ENCODE measurements at places on chromosomes 4 and X. TPM values are rescaled to one million over a fixed set of nuclear protein-coding genes. Genes with fewer than 3 reads are reported as not detected.
A peak's percentile ranks its signal among the peaks of the same experiment; 100 is the strongest.

Gene ZNF157
- 2.9 TPM for total RNA-seq

Gene RPS6KA6
- 36.0 TPM for total RNA-seq

Gene TASL
- total RNA-seq = not detected

Gene AP1AR
- total RNA-seq = 21.0 TPM

Gene NAP1L2
- total RNA-seq = 7.1 TPM

Gene F8A2
- total RNA-seq = not detected

Gene SORBS2
- total RNA-seq = 95.5 TPM

Gene HTATSF1
- total RNA-seq = 52.1 TPM

Gene GPR34
- not detected for total RNA-seq

Gene ZNF630
- 2.8 TPM for total RNA-seq

Gene BST1
- not detected for total RNA-seq

Gene DCAF12L2
- 0.51 TPM for total RNA-seq

Gene CNKSR2
- total RNA-seq = 18.5 TPM

Gene GATA1
- total RNA-seq = not detected

GRCh38 chr4:48503233-48504025 lies 13.4 kb downstream of the ZAR1 start:
- no peak overlapping the region for H3K4me3 ChIP-seq
- no peak overlapping the region for H3K27ac ChIP-seq
- DNase-seq = no peak
- no peaks in the 10 kb centered on the region for H3K4me1 ChIP-seq
- H3K27me3 ChIP-seq = peaks cover 3% of the 10 kb centered on the region
- H3K36me3 ChIP-seq = no peaks in the 10 kb centered on the region

DNA sequence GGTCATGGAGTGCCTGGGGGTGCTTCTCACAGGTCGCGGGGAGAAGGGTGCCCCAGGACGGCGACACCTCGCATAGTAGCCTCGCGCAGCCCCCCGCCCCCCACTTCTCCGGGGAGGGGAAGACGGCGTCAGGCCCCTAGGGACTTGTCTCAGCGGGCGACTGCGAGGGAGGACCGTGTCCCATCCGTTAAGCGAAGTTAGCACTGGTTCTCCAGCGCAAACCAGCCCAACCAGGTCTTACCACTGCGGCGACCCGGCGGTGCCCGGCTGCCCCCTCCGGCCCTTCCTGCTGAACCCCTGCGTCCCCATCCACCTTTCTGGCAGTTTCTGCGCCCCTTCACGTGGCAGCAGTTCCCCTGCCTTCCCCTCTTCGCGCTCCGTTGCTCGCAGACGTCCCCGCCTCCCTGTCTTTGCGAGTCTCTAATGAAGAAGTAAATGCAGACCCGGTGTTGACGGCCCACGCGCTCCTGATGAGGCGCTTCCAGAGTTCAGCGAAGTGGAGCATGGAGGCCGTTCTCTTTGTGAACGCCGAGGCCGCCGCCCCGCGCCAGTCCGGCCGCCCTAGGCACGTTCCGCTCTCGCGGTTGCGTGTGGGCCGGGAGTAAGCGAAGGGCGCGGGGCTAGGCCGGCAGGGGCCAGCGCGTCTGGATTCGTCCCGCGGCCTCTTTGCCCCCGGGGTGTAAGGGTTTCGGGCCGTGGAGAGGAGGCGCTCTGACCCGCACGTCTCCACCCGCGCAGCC lies 3.0 kb downstream of the SLIT2 start:
- peak overlapping the region; percentile 57 for H3K27ac ChIP-seq
- peaks cover 22% of the 10 kb centered on the region for H3K27me3 ChIP-seq
- peak; percentile 60 for DNase-seq
- peaks cover 4% of the 10 kb centered on the region for H3K4me1 ChIP-seq
- H3K36me3 ChIP-seq = no peaks in the 10 kb centered on the region

GRCh38 chr4:151287409-151287808 lies 10.4 kb downstream of the PRSS48 start:
- H3K4me1 ChIP-seq = no peaks in the 10 kb centered on the region
- H3K4me3 ChIP-seq = no peak overlapping the region
- H3K36me3 ChIP-seq = peaks cover 10% of the 10 kb centered on the region
- no peaks in the 10 kb centered on the region for H3K27me3 ChIP-seq

- no peak overlapping the region for H3K27ac ChIP-seq
- no peak overlapping the region for H3K4me3 ChIP-seq
- no peak for DNase-seq
- peaks cover 3% of the 10 kb centered on the region for H3K27me3 ChIP-seq
- no peaks in the 10 kb centered on the region for H3K4me1 ChIP-seq
Measured at GRCh38 chr4:1948892-1949436, 59.8 kb downstream of the NELFA start.

GRCh38 chr4:167274351-167274750 lies 40.1 kb upstream of the SPOCK3 start:
- no peaks in the 10 kb centered on the region for H3K27me3 ChIP-seq
- H3K36me3 ChIP-seq = no peaks in the 10 kb centered on the region
- H3K4me3 ChIP-seq = no peak overlapping the region
- H3K4me1 ChIP-seq = no peaks in the 10 kb centered on the region
- no peak for DNase-seq
- H3K27ac ChIP-seq = no peak overlapping the region

GRCh38 chr4:2510351-2511259 lies 25.8 kb upstream of the FAM193A start:
- H3K4me3 ChIP-seq = no peak overlapping the region
- H3K27me3 ChIP-seq = peaks cover 5% of the 10 kb centered on the region
- no peak for DNase-seq
- peaks cover 4% of the 10 kb centered on the region for H3K4me1 ChIP-seq

GRCh38 chr4:79141530-79141929 lies 184.3 kb downstream of the NAA11 start:
- DNase-seq = no peak
- peaks cover 3% of the 10 kb centered on the region for H3K27me3 ChIP-seq
- peaks cover 41% of the 10 kb centered on the region for H3K36me3 ChIP-seq
- no peaks in the 10 kb centered on the region for H3K4me1 ChIP-seq
- no peak overlapping the region for H3K4me3 ChIP-seq
- H3K27ac ChIP-seq = no peak overlapping the region

DNA sequence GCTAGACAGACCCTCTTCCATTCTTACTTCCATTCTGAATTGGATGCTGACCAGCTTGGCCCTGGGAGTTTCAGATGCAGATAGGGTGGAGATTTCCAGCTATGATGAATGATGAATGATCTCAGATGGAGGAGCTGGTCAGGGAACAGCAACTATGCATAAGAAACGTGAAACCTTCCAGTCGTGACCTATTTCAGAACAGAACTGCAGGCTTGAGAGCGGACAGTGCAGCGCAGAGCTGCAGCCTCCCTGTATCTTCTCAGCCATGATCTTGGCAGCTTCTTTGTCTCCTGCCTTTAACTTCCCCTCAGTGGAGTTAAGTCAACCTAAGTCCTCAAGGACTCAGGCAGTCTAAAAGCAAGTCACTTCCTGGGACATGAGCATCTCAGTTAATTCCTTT lies 43.3 kb upstream of the HAND2 start:
- H3K27me3 ChIP-seq = no peaks in the 10 kb centered on the region
- H3K36me3 ChIP-seq = no peaks in the 10 kb centered on the region
- H3K27ac ChIP-seq = no peak overlapping the region
- H3K4me3 ChIP-seq = no peak overlapping the region
- no peaks in the 10 kb centered on the region for H3K4me1 ChIP-seq
- DNase-seq = no peak

DNA sequence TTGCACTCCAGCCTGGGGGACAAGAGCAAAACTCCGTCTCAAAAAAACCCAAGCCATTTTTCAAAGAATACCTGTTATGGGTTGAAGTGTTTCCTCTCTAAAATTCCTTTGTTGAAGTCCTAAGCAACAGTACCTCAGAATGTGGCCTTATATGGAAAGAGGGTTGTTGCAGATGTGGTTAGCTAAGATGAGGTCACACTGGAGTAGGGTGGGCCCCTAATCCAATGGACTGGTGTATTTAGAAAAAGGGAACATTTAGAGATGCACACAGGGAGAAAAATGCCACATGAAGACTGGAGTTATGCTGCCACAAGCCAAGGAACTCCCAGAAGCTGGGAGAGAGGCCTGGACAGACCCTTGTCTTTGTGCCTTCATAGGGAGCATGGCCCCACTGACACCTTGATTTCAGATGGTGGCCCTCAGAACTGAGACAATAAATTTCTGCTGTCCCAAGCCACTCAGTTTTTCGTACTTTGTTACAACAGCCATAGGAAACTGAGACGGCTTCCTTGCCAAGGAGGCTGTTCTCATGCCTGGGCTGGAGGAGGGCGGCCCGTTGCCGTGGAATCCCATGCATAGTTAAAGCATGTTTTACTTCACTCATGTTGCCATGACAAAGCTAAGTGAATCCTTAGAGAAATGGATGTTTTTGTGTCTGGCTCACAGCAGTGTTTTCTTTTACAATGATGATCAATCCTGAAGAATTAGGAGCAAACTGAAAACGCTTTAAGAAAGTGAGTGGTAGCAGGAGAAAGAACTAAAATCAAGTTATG lies 16.5 kb downstream of the TRAPPC2 start:
- no peaks in the 10 kb centered on the region for H3K36me3 ChIP-seq
- H3K27ac ChIP-seq = no peak overlapping the region
- H3K4me3 ChIP-seq = no peak overlapping the region

DNA sequence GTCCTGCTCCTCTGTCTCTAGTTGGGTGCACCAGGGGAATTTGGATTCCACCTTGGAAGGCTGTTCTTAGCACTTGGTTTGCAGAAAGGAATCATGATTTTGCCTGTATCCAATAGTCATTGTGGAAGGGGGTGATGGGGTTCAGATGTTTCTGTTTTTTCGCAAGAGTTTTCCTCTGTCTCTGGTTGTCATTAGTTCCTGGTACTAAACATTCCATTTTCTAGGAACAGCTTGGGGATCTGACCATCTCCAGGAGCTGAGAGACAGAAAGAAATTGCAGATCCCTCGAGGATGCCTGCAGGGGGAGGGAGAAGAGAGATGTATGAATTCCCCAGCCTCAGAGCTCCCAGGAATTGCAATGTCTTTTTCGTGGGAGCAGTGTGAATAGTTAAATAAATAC lies 70.9 kb downstream of the CYTL1 start:
- H3K27ac ChIP-seq = no peak overlapping the region
- H3K36me3 ChIP-seq = no peaks in the 10 kb centered on the region
- H3K4me1 ChIP-seq = no peaks in the 10 kb centered on the region
- no peak for DNase-seq
- no peak overlapping the region for H3K4me3 ChIP-seq

DNA sequence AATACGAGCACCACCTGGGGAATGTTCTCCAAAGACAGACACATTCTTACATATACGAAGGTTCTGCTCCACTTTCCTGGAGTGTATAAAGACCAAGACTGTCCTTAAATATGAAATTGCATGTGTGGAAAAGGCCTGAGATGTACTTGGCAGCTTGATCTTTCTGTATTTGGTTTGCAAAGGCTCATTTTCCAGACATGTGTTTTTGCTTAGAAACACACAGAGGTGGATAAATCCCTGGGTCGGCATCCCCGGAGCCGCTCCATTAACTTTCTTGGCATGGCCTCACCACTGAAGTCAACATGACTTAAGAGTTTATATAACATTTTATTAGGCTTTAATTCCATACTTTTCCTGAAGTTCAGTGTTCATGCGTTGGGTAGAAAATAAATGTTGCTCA lies 239.4 kb downstream of the LDB2 start:
- no peak overlapping the region for H3K4me3 ChIP-seq
- DNase-seq = no peak
- no peaks in the 10 kb centered on the region for H3K4me1 ChIP-seq

GRCh38 chr4:54695337-54695736 lies 37.6 kb downstream of the KIT start:
- peaks cover 3% of the 10 kb centered on the region for H3K27me3 ChIP-seq
- DNase-seq = no peak
- peaks cover 3% of the 10 kb centered on the region for H3K36me3 ChIP-seq
- no peak overlapping the region for H3K4me3 ChIP-seq

GRCh38 chr4:7766661-7767345 lies 172.9 kb downstream of the AFAP1 start:
- no peak overlapping the region for H3K4me3 ChIP-seq
- peak overlapping the region; percentile 48 for H3K27ac ChIP-seq
- peaks cover 67% of the 10 kb centered on the region for H3K27me3 ChIP-seq

- H3K4me3 ChIP-seq = no peak overlapping the region
- H3K27ac ChIP-seq = no peak overlapping the region
- H3K36me3 ChIP-seq = no peaks in the 10 kb centered on the region
- DNase-seq = no peak
- H3K4me1 ChIP-seq = no peaks in the 10 kb centered on the region
Measured at GRCh38 chr4:26420913-26421312, 69.4 kb downstream of the CCKAR start.

- H3K4me3 ChIP-seq = no peak overlapping the region
- no peak overlapping the region for H3K27ac ChIP-seq
- no peaks in the 10 kb centered on the region for H3K36me3 ChIP-seq
- no peaks in the 10 kb centered on the region for H3K27me3 ChIP-seq
- no peaks in the 10 kb centered on the region for H3K4me1 ChIP-seq
Measured at GRCh38 chr4:104571341-104571740, 76.6 kb upstream of the CXXC4 start.

GRCh38 chr4:1979477-1980196 lies 29.1 kb downstream of the NELFA start:
- H3K4me1 ChIP-seq = no peaks in the 10 kb centered on the region
- H3K27me3 ChIP-seq = peaks cover 3% of the 10 kb centered on the region
- H3K36me3 ChIP-seq = no peaks in the 10 kb centered on the region
- peak overlapping the region; percentile 23 for H3K4me3 ChIP-seq

DNA sequence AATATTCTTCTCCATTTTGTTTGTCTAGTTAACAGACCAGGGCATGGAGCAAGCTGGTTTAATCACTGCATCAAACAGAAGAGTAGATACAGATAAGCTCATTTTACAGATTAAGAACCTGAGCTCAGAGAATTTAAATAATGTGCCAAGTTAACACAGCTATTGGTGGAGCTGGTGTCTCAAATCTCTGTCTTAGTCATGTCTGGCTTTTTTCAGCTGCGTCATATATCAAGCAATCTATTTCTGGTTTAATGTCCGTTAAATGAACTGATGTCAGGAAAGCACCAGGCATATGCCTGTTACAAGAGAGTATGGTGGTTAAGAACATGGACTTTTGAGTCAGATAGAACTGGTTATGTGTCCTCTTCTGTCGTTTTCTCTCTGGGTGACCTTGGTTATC lies 79.8 kb upstream of the ADGRA3 start:
- peaks cover 5% of the 10 kb centered on the region for H3K27me3 ChIP-seq
- H3K4me1 ChIP-seq = peaks cover 8% of the 10 kb centered on the region
- H3K36me3 ChIP-seq = no peaks in the 10 kb centered on the region

DNA sequence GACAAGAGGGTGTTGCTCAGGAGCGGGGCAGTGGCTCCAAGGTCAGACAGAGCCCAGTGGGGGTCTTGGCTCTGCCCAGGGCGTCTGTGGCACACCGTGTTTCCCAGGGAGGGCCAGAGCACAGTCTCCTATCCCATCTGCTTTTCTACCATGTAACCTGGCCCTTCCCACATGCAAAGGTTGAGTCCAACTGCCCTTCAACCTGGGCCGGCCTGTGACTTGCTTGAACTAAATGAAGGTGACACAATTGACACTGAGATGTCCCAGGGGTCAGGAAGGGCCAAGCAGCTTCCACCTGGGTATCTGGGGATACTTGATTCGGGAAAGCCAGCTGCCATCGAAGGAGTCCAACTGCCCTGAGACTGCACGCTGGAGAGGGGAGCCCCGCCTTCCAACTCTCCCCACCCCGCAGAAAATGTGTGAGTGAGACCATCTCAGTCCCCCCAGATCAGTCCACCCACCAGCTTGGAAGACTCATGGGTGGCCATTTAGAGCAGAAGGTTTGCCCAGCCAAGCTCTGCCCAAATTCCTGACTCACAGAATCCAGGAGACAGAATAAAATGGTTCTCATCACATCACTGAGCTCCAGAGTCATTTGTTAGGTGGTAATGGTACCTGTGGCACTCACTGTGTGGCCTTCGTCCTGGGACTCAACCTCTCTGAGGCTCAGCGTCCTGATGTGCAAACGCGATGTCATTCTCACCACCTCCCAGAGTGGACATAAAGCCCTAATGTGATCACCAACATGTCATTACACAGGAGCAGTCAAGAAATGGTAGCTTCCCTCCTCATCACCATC lies 18.1 kb downstream of the PPP2R2C start:
- DNase-seq = no peak
- peaks cover 15% of the 10 kb centered on the region for H3K36me3 ChIP-seq
- no peak overlapping the region for H3K27ac ChIP-seq
- peaks cover 12% of the 10 kb centered on the region for H3K27me3 ChIP-seq
- H3K4me1 ChIP-seq = peaks cover 17% of the 10 kb centered on the region

Measured in glutamatergic neuron (in vitro differentiated cells).